ENCODE measurements at places on chromosomes 5 and 9. TPM values are rescaled to one million over a fixed set of nuclear protein-coding genes. Genes with fewer than 3 reads are reported as not detected.

- H3K27ac ChIP-seq = no peak overlapping the region
- H3K36me3 ChIP-seq = no peaks in the 10 kb centered on the region
- no peaks in the 10 kb centered on the region for H3K4me1 ChIP-seq
- no peaks in the 10 kb centered on the region for H3K27me3 ChIP-seq
- DNase-seq = no peak
Measured at GRCh38 chr5:2282034-2282690, 399.4 kb upstream of the IRX4 start.

DNA sequence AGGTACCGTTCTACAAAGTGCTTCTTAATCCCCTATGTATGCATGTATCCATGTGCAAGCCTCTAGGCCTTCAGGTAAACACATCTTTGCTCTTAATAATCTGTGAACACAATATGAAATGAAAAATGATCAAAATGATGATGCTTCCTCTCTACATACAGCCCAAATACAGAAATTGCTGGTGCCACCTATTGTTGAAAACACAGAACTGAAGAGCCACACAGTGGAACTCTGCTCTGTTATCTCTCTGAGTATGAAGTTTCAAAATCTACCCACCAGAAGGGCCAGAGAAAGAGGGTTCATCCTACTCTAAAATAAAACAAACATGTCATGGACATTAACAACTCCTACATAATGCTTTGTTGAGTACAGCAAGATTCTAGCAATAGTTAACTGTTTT, 71.3 kb downstream of the GLIS3 start:
- no peaks in the 10 kb centered on the region for H3K36me3 ChIP-seq
- no peak overlapping the region for H3K27ac ChIP-seq
- H3K27me3 ChIP-seq = no peaks in the 10 kb centered on the region

CDH6 gene
- total RNA-seq = not detected

DNA sequence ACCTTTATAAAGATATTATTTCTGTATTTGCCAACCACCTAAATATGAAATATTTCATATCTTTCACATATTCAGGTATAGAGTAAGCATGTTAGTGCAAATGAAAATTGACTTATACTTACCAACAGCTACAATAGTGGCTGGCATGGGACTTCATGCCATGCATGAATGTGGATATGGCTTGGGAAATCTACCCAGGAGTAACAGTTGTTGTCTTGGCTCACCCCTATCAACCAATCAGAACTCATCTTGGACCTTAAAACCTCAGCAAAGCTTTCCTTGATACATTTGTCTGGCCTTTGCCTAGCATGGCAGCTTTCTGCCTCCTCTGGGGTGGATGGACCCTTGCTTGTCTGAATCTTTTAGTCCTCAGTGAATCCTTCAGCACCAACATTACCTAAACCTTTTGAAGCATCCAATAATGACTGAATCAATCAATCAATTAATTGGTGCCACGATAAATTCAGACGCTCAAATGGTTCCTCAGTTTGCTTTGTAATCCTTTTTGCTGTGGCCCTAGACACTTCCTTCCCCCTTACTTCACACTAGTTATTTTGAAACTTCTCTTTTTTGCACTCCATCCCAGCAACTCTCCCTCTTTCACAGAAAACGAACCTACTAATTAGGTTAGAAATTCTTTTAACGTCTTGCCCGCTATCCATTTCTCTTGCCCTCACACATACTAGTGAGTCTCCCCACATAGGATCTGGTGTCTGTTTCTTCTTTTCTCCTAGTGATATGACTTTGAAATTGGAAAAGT, 132.3 kb upstream of the ZNF608 start:
- DNase-seq = no peak
- no peaks in the 10 kb centered on the region for H3K4me1 ChIP-seq
- no peak overlapping the region for H3K4me3 ChIP-seq
- no peak overlapping the region for H3K27ac ChIP-seq
- H3K36me3 ChIP-seq = no peaks in the 10 kb centered on the region

GCNT4 gene
- total RNA-seq = 1.6 TPM

DNA sequence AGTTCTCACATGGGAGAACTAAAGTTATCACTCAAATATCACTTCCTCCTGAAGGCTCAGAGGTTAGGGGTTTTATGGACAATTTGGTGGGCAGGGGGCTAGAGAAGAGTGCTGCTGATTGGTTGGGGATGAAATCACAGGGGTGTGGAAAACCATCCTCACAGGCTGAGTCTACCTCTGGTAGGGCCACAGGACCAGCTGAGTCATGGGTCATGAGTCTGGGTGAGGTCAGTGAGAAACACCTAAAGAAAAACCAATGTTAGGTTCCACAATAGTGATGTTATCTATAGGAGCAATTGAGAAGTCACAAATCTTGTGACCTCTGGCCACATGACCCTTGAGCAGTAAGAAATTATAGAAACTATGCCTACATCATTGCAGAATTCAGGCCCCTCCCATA, 203.3 kb upstream of the TARS1 start:
- DNase-seq = no peak
- no peaks in the 10 kb centered on the region for H3K27me3 ChIP-seq
- H3K4me1 ChIP-seq = no peaks in the 10 kb centered on the region
- no peak overlapping the region for H3K4me3 ChIP-seq
- H3K36me3 ChIP-seq = no peaks in the 10 kb centered on the region
- H3K27ac ChIP-seq = no peak overlapping the region
